Activated naive CD8-positive, alpha-beta T cell treated with anti-CD3 and anti-CD28 coated beads, Interleukin-2, amount 10 ng/mL, durations not matched to agents 7 days and 5 days (primary cell): ENCODE measurements at places on chromosomes 3 and 15. TPM values are rescaled to one million over a fixed set of nuclear protein-coding genes. Genes with fewer than 3 reads are reported as not detected.
A peak's percentile ranks its signal among the peaks of the same experiment; 100 is the strongest.

GRCh38 chr15:69565066-69565655 is 112.5 kb downstream of the RPLP1 start:
- H3K4me3 ChIP-seq = no peak overlapping the region
- no peaks in the 10 kb centered on the region for H3K36me3 ChIP-seq
- no peak overlapping the region for H3K27ac ChIP-seq
- H3K27me3 ChIP-seq = peaks cover 13% of the 10 kb centered on the region
- H3K4me1 ChIP-seq = no peaks in the 10 kb centered on the region

GRCh38 chr3:31251083-31251482 is 281.6 kb upstream of the STT3B start:
- no peaks in the 10 kb centered on the region for H3K27me3 ChIP-seq
- no peak for DNase-seq
- peaks cover 33% of the 10 kb centered on the region for H3K4me1 ChIP-seq

- H3K27ac ChIP-seq = no peak overlapping the region
- H3K4me1 ChIP-seq = no peaks in the 10 kb centered on the region
- H3K36me3 ChIP-seq = no peaks in the 10 kb centered on the region
- peaks cover 3% of the 10 kb centered on the region for H3K27me3 ChIP-seq
Measured at GRCh38 chr15:66746231-66746605, 44.2 kb downstream of the SMAD6 start.

GRCh38 chr3:108223928-108224327 is 1.7 kb upstream of the IFT57 start:
- peaks cover 34% of the 10 kb centered on the region for H3K4me1 ChIP-seq
- H3K27ac ChIP-seq = peak overlapping the region; percentile 98
- no peaks in the 10 kb centered on the region for H3K36me3 ChIP-seq
- no peak for DNase-seq

- H3K4me1 ChIP-seq = no peaks in the 10 kb centered on the region
- H3K27me3 ChIP-seq = peaks cover 11% of the 10 kb centered on the region
- H3K27ac ChIP-seq = no peak overlapping the region
- no peak overlapping the region for H3K4me3 ChIP-seq
Measured at GRCh38 chr3:73503781-73504180, 121.0 kb downstream of the PDZRN3 start.

GRCh38 chr3:43048470-43048869 is 57.4 kb downstream of the POMGNT2 start:
- H3K4me1 ChIP-seq = no peaks in the 10 kb centered on the region
- H3K4me3 ChIP-seq = no peak overlapping the region
- peaks cover 2% of the 10 kb centered on the region for H3K27me3 ChIP-seq
- no peak overlapping the region for H3K27ac ChIP-seq
- no peak for DNase-seq

DNA sequence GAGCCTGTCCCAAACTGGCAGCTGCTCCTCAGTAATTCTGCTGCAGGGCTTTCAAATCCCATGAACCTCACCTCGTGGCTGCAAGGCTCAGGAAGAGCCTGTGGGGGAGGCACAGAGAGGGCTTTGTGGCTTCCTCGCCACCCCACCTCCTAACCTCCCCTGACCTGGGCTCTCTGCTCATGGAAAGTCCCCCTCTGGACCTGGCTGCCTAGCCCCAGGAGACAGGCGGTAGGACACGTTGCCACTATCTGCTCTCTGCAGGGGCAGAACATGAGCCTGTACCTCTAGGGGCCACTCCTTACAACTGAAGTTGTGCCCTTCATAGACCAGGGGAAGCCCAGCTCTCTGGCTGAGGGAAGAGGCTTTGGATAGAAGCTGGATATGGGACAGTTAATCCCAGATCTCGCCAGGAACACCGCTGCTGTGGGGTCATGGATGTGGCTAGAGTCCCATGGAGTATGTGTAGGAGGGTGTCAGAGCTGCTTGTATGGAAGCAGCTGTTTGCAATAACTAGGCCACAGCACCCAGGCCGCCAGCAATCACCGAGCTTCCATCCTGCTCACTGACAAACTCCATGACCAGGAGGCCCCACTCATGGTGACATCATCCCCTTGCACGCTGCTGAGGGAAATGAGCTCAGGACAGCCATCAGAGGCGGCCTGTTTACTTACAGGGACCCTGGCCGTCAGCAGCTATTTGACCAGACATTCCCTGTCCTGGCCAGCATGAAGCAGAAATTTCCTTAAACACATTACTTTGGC is 34.0 kb upstream of the CILP start:
- H3K4me3 ChIP-seq = no peak overlapping the region
- peaks cover 4% of the 10 kb centered on the region for H3K36me3 ChIP-seq
- H3K27me3 ChIP-seq = peaks cover 2% of the 10 kb centered on the region
- peaks cover 2% of the 10 kb centered on the region for H3K4me1 ChIP-seq
- H3K27ac ChIP-seq = no peak overlapping the region

GRCh38 chr3:72080800-72081199 is 295.9 kb upstream of the PROK2 start:
- H3K4me3 ChIP-seq = no peak overlapping the region
- no peak overlapping the region for H3K27ac ChIP-seq
- DNase-seq = no peak
- H3K36me3 ChIP-seq = peaks cover 2% of the 10 kb centered on the region
- H3K4me1 ChIP-seq = peaks cover 5% of the 10 kb centered on the region
- H3K27me3 ChIP-seq = no peaks in the 10 kb centered on the region

DNA sequence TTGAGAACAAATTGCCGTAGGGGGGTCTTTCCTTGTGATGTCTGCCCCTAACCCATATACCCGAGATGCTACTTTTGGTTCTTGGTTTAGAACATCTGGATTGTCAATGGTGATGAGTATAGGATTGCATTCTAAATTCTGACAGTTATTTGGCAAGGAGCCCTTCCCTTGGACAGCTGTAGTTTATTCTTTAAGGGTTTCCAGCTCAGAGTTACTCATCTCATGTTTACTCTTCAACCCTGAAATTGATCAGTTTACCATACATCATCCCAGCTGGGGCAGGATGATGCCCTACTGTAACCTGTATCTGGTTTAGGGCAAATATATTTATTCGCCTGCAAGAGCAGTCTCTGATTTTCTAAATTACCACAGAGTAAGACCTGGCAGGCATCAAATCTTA is 85.7 kb upstream of the XCR1 start:
- no peak for DNase-seq
- H3K27ac ChIP-seq = peak overlapping the region; percentile 93
- no peak overlapping the region for H3K4me3 ChIP-seq
- H3K4me1 ChIP-seq = peaks cover 59% of the 10 kb centered on the region
- H3K36me3 ChIP-seq = peaks cover 46% of the 10 kb centered on the region

SH2D7 gene
- total RNA-seq = 0.11 TPM

CACNA2D2 gene
- total RNA-seq = 2.1 TPM

LSM3 gene
- 14.3 TPM for total RNA-seq

ZNF774 gene
- total RNA-seq = 2.4 TPM

NSUN3 gene
- total RNA-seq = 18.4 TPM
